ENCODE measurements at places on chromosomes 12 and 14.

DNA sequence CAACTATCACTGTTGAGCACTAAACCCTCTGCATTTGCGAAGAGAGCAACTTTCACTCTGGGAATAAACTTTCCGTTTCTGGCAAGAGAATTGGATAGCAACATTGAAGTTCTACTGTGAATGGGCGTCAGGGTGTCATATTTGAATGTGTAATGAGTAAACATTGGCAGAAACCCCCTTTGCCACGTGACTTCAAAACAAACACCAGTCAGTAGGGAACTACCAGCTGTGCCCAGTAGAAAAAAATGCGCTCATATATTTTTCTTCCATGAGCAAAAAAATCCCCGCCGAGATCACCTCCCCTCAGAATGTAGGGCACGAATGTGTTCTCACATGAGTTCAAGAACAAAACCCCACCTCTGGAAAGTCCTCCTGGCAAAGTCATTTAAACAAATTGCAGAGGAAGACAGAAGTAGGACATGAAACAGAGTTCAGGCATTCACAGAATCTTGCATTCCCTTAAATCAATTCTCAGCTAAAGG, 80.6 kb downstream of the BTG1 start:
- peak; percentile 52 for DNase-seq

DNA sequence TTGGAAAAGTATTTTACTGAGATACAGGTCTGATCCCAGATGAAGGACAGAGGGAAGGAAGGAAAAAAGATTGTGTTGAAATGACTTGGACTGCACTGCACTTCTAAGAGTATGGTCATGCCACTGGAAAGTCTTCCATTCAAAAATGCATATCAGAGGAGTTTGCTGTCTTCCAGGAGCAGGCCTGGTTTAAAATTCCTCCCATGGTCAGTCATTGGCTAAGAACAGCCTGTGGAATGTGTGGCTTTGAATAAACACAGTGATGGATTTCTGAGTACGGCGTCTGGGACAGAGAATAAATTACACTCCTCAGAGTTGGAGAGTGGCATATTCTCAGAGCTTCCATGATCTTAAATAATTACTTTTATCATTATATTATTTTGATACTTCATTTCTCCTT, 245.8 kb upstream of the PDZRN4 start:
- DNase-seq: no peak

DNA sequence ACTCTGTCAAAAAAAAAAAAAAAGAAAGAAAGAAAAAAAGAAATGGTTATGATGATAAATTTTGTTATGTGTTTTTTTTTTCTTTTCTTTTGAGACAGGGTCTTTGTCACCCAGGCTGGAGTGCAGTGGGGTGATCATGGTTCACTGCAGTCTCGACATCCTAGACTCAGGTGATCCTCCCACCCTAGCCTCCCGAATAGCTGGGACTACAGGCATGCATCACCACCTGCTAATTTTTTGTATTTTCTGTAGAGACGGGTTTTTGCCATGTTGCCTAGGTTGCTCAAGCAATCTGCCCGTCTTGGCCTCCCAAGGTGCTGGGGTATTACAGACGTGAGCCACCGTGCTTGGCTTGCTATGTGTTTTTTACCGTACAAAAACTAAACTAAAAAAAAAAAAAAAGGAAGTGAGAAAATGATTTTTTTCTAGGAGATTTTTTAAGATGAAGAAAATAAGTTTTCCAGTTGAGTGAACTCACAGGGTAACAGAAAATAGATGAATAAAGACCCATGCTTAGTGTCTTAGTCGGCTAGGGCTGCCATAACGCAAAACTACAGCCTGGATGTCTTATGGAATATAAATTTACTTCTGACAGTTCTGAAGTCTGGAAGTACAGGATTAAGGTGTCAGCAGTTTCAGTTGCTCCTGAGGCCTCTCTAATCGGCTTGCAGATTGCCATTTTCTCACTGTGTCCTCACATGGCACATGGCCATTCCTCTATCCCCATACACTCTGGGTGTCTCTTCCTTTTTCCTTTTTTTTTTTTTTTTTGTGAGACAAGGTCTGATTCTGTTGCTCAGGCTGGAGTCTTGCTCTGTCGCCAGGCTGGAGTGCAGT, 13.2 kb upstream of the APOF start:
- no peak for DNase-seq

GRCh38 chr12:94039199-94039840, 109.1 kb upstream of the PLXNC1 start:
- DNase-seq: no peak

- no peak for DNase-seq
Observed at GRCh38 chr12:125890366-125890905, 825.2 kb downstream of the AACS start.

GRCh38 chr14:54322701-54323337, 74.0 kb upstream of the CDKN3 start:
- DNase-seq: no peak

- no peak for DNase-seq
Observed at GRCh38 chr12:109458086-109458485, 19.0 kb downstream of the KCTD10 start.

Data from NCI-H510A treated with DMSO at 0.1 percent for 48 hours (cell line).